MM.1S (cell line): ENCODE measurements at places on chromosomes 13 and 19.
A peak's percentile ranks its signal among the peaks of the same experiment; 100 is the strongest.

GRCh38 chr13:89980896-89981295 is 1366.6 kb upstream of the MIR17HG start:
- DNase-seq, result no peak

GRCh38 chr13:110471833-110472162 is 89.7 kb downstream of the RAB20 start:
- DNase-seq, result peak; percentile 46

GRCh38 chr19:32702010-32702409 is 10.4 kb downstream of the NUDT19 start:
- no peak for DNase-seq

GRCh38 chr13:77831866-77832265 is 86.8 kb downstream of the EDNRB start:
- DNase-seq, result no peak

DNA sequence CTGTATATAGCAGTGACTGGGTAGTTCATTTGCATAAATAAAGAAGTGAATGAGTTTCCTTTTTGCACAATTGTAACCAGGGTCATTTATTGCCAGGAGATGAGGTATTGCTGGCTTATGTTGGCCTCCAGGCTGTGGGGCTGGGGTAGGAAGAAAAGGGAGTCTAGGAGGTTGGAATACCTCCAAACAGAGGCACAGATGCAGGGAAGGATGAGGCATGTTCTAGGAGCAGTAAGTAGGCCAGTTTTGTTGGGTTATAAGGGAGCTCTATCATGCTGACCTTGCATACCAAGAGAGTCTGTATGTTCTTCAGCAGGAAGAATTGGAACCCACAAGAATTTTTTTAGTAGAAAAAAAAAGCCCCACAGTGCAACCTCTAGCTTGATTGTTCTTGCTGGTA is 17.2 kb upstream of the CYSLTR2 start:
- DNase-seq, result peak; percentile 67

GRCh38 chr13:111282997-111283396 is 37.4 kb upstream of the TEX29 start:
- DNase-seq, result no peak

DNA sequence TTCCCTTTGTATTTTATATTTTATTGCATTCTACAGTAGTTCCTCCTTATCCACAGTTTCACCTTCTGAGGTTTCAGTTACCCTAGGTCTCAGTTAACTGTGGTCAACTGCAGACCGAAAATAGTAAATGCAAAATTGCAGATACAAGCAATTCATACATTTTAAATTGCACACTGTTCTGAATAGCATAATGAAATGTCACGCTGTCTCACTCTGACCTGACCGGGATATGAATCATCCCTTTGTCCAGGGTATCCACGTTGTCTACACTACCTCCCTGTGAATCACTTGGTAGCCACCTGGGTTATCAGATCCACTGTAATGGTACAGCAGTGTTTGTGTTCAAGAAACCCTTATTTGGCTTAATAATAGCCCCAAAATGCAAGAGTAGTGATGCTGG is 325.0 kb downstream of the DNAJC15 start:
- DNase-seq, result peak; percentile 56

- DNase-seq, result peak; percentile 31
These were observed 2.1 kb downstream of the MAST1 start for GRCh38 chr19:12840091-12841079.

- no peak for DNase-seq
These were observed 82.0 kb downstream of the MYO16 start for GRCh38 chr13:108711386-108711785.

DNA sequence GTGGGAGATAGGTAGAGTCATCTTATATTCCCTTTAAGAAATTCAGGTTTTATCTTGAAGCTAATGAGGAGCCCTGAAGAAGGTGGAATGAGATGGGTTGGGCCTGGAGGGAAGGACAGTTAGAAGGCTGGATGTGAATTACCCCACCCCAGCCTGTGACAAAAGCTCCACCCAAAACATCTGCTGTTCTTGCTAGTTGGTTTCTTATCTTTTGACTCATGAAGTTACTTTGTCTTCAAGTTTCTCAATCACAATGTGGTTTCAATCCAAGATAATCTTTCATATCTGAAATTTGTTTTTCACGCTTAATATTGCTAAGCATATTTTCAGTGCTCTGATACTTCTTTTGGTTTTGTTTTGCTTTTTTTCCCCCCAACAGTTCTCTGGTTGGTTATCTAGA is 38.3 kb upstream of the HMGB1 start:
- peak; percentile 52 for DNase-seq

- peak; percentile 88 for DNase-seq
These were observed at the start of gene ARHGAP35 for GRCh38 chr19:46860846-46861690. ARHGAP35 (plus strand) TSS chr19:46860997; CDS start chr19:46918676, 57,679 bp downstream.

GRCh38 chr13:36447501-36447900 is 15.2 kb downstream of the CCNA1 start:
- DNase-seq, result no peak

DNA sequence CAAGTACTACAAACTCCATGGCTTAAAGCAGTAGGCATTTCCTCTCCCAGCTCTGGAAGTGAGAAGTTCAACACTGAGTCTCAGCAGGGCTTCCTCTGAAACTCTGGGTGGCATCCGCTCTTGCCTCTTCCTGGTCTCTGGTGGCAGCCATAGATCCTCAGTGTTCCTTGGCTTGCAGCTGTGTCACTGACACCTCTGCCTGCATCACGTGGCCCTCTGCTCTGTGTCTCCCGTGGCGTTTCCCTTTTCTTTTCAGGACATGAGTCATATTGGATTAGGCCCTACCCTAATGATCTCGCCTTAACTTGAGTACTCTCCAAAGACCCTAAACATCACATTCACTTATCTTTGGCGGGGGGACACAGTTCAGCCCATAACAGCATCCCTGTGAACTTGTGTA is 466.7 kb downstream of the MYO16 start:
- DNase-seq, result no peak

- DNase-seq, result no peak
These were observed 13.0 kb downstream of the ZIC2 start for GRCh38 chr13:99994638-99995020.

DNA sequence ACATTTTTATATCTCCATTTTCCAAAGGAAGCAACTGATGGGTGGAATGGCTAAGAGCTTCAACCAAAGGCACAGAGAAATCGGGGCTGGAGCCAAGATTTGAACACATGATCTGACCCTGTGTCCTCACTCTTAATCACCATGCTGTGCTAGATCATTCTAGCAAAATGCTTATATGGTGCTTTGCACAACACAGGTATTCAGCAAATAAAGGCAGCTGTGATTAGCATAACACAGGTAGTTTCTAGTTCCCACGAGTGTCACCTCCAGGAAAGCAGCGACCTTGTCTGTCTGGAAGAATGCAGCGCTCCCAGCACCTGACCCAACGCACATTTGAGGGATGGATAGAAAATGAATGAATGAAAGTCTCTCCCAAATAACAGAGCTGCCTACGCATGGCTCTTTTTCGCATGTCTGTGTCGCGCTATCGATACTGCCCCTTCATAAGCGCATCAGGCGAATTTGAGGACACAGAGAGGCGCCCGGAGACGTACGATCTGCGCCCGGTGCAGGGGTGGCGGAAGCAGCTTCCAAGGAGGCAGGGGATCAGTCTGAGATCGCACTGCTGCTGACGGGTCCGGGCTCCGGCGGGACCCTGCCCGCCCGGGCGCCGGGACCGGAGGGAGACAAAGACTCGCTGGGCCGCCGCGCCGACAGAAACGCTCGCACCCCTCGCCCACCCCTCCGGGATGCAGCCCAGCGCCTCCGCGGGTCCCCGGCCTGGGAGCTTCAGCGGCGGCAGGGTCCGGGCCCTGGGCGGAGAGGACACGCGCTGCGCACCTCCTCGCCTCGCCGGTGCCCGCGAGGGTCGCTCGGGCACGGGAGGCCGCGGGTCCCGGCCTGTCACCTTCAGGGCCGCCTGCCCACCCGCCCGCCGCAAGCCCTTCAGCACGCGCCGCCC is 609 bp downstream of the EPS15L1 start:
- peak; percentile 35 for DNase-seq

GRCh38 chr13:105465251-105465650 is 1070.2 kb downstream of the EFNB2 start:
- no peak for DNase-seq

- DNase-seq, result no peak
These were observed 138.7 kb downstream of the SIPA1L3 start for GRCh38 chr19:38045554-38046253.

DNA sequence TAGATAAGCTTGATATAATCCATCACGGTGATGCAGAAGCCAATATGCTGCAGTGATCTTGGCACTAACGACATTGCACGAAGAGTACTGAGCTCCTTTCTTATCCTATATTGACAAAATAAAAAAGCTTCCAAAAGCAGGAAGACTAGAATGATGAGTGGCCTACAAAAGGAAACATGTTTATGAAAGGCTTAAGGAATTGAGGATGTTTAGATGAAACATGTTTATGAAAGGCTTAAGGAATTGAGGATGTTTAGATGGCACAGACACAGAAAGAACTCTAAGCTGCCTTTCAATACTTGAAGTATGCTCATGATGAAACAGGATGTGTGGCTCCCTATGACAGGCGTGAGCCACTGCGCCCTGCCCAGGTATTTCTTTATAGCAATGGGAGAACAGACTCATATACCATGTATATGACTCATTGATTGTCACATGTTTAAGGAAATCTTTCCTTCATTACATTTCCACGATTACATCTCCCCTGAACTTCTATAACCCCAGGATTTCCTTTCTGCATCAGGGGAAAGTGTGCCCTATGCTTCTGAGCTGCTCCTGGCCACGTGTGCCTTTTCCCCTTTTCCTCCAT is 690.8 kb upstream of the ARGLU1 start:
- DNase-seq, result no peak

- DNase-seq, result peak; percentile 87
These were observed 40.3 kb upstream of the USPL1 start for GRCh38 chr13:30577401-30577852.

DNA sequence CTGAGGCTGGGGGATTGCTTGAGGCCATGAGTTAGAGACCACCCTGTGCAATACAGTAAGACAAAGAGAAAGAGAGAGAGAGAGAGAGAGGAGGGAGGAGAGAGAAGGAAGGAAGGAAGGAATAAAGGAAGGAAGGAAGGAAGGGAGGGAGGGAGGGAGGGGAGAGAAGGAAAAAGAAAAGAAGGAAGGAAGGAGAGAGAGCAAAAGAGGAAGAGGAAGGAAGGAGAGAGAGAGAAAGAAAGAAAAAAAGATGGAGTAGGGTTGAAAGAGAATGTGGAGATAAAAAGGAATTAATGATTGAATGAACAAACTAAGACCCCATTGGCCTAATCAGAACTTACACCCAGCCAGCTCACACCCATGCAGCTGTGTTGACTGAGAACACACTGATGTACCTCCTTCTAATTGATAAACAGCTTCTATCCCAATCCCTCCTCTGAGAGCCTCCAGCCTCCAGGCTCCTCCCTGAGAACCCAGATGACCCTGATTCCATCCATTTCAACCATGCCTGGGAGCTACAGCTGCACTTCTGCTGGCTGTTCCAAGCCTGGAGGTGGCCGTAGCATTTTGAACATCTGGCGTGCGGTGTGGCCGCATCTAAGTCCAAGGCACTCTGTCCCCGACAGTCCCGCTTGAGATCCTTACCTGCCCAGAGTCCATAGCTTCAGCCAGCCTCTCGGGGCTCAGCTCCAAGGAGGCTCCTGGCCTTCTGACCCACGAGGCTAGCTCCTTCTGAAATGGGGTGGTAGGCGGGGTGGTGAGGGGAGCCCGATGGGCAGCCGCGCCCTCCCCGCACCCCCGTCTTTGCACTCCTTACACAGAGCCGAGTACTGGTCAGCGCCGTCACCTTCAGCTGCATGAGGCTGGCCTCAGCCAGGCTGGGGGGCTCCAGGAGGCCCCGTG is 1.1 kb downstream of the PRODH2 start:
- DNase-seq, result no peak

- DNase-seq, result no peak
These were observed 10.7 kb downstream of the THOP1 start for GRCh38 chr19:2795827-2796658.

- DNase-seq, result no peak
These were observed 12.7 kb upstream of the ZNF431 start for GRCh38 chr19:21128901-21129698.

GRCh38 chr13:56909896-56910600 is 230.7 kb upstream of the PRR20A start:
- no peak for DNase-seq

DNA sequence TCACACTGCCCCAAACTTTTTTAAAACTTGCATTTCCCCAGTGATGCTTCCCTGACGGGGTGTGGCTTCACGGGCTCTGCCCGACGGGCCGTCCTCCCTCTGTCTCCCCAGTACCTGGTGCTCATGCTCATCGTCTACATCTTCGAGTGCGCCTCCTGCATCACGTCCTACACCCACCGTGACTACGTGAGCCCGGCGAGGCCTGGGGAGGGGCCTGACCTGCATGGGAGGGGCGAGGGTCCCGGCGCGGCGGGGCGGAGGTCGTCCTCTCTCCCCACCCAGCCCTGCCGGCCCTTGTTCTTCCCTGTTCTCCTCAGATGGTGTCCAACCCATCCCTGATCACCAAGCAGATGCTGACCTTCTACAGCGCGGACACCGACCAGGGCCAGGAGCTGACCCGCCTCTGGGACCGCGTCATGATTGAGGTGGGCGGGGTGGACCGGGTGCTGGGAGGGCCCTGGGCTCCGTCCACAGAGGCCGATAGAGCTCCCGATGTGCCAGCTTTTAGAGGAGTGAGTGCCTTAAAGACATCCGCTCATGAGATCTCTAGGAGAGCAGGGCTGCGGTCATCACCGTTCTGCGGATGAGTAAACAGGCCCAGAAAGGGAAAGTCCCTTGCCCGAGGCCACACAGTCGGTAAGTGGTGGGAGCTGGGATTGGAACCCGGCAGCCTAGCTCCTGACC is 6.9 kb downstream of the UPK1A start:
- peak; percentile 53 for DNase-seq

- no peak for DNase-seq
These were observed 85.9 kb downstream of the MBNL2 start for GRCh38 chr13:97307882-97308624.

- no peak for DNase-seq
These were observed 76.0 kb upstream of the STK24 start for GRCh38 chr13:98652721-98653462.

- DNase-seq, result no peak
These were observed 29.9 kb upstream of the RNF113B start for GRCh38 chr13:98206946-98207345.

- DNase-seq, result peak; percentile 59
These were observed 13.8 kb downstream of the OR7D4 start for GRCh38 chr19:9205501-9206113.

DNA sequence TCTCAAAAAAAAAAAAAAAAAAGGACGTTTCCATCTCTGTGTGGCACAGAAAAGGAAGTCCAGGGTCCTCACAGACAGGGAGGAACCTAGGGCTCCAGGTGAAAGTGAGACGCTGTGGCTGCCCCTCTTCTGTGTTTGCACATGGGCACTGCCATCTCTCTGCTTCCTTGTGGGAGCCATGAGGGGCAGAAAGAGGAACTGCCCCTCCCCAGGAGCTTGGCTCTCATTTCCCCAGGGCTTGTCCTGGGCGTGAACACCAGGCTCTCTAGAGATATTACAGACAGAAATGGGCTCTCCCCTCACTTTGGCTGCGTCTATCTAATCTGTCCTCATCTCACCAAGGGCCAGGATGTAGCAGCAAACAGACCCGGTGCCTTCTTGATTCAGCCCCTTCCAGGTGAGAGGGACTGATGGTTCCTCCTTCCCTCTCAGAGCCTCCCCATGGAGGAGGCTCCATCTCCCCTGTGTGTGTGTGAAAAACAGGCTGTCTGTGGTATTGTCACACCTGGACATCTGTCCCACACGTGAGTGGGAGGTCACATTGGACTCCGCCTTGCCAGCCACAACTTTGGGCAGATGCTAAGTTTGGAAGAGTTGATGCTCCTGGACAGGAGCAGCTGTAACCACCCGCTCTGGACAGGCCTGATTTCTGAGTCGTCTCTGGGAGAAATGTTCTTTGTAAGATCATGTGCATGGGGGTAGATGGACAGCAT is 840 bp upstream of the LILRA4 start:
- DNase-seq, result no peak

GRCh38 chr13:108408672-108409071 is 139.2 kb downstream of the TNFSF13B start:
- no peak for DNase-seq
